ENCODE measurements at places on chromosomes 1 and 21.

- DNase-seq: peak; percentile 37
These were observed 97.2 kb downstream of the WDR64 start for GRCh38 chr1:241749041-241749944.

- DNase-seq: no peak
These were observed 262.9 kb downstream of the RHOU start for GRCh38 chr1:228998179-228998578.

- DNase-seq: no peak
These were observed 1180.7 kb upstream of the B3GALT2 start for GRCh38 chr1:194367121-194367520.

DNA sequence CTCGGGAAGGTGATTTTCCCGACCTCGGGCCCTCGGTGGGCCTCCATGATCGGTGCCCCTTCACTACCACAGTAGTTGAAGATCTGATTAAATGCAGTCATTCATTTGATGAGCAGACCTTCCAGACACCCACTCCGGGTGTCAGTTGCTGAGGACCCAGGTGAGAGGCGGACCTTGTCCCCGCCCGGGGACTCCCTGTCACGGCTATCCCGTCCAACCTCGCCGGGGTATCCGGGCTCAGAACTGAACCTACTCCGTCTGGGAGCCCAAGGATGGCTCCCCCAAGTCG, 22.6 kb downstream of the RNU1-3 start:
- no peak for DNase-seq

DNA sequence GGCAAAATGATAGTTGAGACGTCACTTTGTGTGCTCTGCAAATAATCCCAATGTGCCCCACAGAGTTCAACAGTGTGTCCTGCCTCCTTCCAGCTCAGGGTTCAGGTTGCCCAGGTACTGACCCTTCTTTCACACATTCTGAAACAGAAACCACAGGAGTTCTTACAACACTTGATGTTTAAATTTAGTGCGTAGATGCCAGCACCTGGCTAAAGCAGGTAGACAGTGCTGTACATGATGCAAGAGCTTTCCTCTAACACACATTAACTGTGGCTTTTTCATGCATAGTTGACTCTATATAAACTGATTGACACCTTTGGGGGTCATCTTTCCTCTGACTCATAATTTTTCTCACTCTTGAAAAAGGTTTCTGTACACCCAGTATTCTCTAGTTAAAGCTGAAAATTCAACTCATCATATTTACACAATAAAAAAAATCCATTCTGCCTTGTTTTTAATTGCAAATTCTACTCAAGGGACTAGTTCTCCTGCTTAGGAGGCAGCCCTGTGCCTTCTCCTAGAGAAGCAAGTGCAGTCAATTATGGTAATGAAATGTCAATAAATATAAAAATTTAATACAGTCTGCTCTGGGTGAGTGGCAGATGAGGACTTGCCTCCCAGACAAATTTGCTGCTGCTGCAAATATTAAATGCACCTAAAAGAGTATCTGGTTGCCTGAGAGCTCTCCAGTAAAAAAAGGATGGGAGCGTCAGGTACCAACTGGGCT, 91.4 kb downstream of the NR5A2 start:
- DNase-seq: no peak

Measured in spinal cord (tissue), 10 donors.